MG63 (cell line): ENCODE measurements at places on chromosomes 1 and 21. TPM values are rescaled to one million over a fixed set of nuclear protein-coding genes. Genes with fewer than 3 reads are reported as not detected.

DNA sequence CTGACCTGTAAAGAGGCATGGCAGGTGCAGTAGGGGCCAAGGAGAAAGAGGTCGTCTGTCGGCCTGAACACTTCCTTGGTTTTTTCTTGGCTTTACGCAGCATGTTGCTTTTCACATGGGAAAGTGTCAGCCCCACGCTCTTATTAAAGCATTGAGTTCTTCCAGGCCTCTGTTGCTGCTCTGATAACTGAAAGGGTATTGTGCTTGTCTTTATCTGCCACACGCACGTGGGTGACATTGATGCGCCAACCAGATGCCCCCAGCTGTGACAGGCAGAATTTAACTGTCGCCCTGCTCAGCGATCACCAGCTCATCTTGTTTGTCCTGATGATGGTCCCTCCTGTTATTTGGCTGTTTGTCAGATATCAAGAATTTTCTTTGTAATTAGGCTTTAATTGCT lies 76.5 kb downstream of the GALNT2 start:
- no peak for DNase-seq

The FMOD gene
- total RNA-seq = not detected in 2 replicates

The HOOK1 gene
- total RNA-seq = 0.30 and 0.49 TPM in 2 replicates

The ADORA3 gene
- not detected in 2 replicates for total RNA-seq
